NCI-H2081 (cell line): ENCODE measurements at places on chromosomes 6 and 20.

DNA sequence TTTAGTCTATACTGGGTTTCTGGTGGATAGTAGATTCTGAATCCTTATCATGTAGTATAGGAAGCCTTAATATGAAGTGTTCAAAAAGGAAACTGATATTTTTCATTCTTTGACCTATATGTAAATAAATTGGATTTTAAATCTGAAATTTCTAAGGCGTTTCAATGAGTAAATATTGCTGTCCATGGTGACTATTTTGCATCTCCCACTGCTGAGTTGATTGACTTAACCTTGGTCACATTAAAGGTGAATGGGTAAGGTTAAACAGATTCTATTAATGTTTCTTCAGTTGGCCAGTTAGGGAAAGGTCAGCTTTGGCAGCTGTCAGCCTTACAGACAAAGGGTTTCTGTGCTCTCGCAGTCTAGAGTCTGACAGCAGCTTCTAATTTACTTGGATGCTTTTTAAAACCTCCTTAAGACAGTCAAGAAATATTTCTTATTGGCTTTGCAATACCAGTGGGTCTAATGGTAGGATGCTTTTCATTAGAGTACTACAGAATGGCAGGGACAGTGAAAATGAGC, 24.8 kb downstream of the PRIM2 start:
- DNase-seq: no peak

DNA sequence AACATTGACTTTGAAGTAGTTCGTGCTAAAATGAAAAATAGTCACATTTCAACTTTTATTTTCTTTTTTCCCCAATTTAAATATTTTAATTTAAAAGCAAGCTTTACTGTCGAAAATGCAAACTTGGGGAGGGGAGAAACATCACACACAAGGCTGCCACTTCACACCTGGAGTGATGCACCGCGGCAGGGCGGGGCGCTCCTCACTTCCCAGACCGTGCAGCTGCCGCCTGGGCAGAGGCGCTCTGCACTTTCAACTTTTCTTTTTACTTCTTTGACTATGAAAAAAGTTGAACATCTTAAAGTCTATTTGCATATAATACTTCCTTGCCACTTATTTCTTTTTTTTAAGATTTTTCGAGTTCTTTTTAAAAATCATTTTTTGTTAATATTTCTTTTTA, 993.3 kb upstream of the GJE1 start:
- DNase-seq: no peak

DNA sequence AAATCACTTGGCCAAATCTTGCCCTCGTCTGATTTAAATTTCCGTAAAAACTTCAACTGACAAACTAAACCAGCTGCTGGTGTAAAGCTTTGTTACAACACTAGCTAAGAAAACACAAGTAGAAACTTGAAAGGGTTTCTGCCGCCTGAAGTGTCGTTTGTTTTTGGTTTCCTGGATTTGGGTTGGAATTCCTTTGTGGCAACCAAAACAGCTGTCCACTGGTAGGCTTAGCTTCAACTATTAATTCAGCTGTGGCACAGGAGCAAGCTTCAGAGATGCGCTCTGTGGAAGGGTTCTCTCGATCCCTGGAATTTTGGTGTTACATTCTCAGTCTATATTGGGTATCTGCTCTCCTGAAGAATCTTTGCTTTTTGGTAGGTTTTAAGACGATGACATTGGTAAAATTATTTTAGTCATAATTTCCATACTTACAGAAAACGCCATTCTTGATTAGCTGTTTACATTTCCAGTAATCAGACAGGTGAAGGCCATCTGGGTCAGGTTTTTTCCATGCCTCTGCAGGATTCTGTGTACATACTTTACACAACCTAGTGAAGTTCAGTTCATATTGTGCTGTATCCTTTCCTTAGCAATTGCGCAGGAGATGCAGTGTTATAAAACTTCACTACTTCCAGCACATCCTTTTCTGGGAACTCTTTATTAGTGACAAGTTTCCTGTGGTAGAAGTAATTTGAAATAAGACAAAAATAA, 29.9 kb upstream of the SAMD3 start:
- no peak for DNase-seq

DNA sequence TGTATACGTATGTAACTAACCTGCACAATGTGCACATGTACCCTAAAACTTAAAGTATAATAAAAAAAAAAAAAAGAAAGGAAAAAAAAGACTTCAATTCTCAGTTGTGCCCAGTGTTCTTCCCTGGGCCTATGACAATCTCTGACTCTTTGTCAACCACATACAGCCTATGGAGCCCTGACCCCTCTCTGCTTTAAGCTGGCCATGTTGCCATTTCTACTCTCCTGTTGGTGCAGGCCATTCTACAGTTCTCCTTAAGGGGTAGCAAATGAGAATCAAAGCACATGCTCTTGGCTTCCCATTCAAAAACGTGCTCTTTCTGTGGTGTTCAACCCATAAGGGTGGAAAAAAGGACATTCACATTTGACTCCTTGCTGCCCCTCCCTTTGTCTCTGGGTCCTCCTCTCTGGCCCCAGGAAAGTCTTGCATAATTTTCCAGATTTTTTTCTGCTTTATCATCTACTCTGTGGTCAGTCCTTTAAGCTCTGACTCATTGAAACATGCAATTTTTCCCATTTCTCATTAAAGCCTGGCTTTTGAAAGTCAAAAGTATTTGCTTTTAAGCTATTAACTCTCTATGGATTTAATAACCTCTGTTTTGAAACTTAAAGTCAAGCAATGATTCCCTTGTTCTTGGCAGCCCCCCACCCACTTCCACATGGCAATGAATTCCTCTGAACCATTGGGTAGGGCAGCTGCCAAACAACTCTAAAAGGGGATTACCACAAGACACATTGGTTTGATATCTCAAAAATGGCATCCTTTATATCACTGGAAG, 208.6 kb upstream of the MCHR2 start:
- no peak for DNase-seq

DNA sequence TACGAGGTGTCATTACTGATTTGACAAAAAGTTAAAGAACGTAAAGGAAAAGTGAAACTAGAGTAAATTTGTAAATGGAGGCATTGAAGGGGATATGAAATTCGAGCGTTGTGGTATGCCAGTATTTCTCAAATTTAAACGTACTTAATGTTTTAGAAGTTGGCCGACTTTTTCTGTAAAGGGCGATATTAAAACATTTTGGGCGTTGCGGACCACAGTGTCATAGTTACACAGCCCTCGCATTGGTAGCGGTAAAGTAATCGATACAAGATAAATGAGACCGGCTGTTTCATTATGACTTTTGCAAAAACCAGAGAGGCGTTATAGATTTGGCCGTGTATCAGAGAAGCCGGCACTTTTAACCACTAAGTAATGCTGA, 39.6 kb downstream of the OR2B2 start:
- no peak for DNase-seq
